ENCODE measurements at places on chromosomes 7 and 10.

- DNase-seq, result no peak
These were observed 720 bp downstream of the SNCG start for GRCh38 chr10:86958901-86959736.

DNA sequence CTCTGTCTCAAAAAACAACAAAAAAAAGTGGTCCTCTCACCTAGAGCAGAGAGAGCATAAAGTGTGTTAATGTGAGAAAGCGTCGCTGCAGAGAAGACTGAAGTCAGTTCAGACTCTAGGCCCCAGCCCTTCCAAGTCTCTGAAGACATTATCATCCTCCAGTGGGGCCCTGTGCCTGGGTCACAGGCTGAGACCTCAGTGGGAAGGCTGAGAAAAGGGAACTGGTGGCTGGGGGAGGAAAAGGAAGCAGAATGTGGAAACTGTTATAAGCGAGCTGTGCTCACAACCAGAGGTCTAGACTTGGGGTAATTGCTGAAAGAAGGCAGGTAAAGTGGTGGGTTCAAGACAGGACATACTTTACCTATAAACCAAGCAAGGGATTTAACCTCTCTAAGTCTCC lies 4.9 kb upstream of the RRP12 start:
- no peak for DNase-seq

DNA sequence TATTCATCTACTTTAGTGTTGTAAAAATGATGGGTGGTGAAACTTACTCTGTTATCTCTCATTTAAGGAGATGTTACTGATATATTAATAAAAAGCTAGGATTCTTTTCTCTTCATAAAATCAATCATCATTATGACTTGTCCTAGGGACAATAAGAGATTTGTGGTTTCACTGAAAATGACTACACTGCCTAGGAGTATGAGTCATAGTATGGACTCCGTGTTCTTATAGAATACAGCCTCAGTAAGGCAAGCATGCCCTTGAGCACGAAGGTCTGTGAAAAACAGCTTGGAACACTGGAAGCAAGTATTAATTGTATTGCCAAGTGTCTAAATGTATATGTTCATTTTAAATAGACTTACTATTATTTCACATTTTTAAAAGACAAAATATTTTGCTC lies 749.2 kb upstream of the PCDH15 start:
- DNase-seq, result no peak

DNA sequence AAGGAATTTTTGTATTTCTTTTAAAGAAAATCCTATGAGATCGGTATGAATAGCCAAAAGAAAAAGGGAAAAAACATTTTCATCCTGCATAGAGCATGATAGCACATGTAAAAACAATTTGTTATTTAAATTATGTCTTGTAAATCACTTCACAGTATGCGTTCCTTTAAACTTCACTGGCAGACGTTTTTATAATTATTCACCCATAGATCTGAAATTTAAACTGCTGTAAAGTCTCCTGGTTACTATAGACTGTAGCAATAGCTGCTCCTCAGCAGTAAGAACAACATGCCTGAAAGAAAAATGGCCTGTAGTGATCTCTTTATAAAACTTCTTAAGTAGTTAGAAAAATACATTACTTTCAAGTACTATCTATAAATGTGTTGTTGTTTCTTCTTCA lies 26.5 kb downstream of the CAPZA2 start:
- DNase-seq, result no peak

DNA sequence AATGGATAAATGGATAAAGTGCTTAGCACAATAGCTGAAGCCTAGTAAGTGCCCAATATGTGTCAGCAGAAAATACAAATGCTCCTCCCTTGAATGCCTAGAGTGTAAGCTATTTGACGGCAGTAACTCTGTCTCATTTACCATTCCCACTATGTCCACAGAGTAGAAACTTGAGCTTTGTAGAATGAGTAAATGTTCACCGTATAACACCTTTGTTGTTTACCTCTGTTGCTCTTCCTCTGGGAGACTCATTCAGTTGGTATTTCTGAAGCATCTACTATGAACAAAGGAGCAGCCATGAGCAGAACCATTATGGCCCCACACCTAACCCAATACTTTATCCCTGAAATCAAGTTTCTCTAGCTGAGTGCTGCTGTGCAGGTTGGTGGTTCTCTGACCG lies 8.4 kb upstream of the SLC16A12 start:
- DNase-seq, result no peak

DNA sequence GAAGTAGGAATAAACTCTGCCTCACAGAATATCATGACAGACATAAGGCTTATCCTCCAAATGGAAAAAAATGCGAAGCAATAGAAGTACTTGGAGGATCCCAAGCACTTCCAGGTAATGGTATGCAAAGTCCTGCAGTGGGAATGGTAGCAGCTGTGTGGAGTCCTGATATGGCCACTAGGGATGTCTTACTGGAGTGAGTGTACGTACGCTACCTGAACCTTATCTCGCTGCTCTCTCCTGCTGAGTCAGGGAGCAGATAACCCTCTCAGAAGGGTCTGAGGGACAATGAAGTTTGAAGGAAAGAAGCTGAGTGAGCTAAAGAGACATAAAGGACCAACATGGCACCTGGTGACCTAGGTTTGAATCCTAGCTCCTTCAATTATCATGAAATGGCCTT lies 42.2 kb downstream of the CH25H start:
- DNase-seq, result no peak

DNA sequence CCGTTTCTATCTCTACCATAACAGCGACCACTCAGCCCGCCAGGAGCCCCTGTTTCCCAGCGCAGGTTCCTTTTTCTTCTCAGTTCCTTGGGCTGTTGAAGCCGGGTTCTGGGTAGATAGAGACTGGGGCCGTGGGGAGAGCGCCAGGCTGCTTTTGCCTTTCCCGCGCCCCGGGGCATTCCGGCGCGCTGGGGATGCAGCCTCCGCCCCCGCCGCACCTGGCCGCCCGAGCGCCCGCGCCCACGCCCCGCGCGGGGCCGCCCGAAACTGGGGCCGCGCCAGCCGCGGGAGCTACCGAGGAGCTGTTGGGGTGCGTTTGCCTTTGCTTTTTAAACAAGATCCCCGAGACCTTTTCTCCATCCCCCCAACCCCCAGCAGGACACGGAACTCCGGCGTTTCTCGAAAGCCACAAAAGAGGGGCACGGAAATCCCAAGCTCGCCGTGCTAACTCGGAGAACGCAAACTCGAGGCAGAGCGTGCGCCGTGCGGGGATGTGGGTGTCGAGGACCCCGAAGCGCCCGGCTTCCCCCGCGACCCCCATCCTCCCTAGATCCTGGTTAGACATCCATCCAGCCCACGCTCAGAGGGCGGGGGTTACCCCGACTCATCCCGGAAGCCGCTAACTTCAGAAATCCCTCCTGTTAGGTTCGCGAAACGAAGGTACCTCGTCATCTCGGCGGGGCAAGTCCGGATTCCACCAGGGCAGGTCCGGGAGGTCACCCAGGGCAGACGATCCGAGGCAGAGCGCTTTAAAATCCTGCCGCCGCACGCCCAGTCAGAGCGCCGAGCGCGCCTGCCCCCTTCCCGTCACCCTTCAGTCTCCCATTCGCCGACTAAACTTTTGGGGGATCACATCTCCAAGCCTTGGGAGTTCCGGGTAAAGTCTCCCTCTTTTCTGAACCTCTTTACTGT lies 1.0 kb downstream of the GRM8 start:
- no peak for DNase-seq

GRCh38 chr7:123961771-123962170 lies 36.7 kb downstream of the SPAM1 start:
- DNase-seq, result no peak

GRCh38 chr7:132825222-132825621 lies 249.0 kb upstream of the PLXNA4 start:
- DNase-seq, result no peak

DNA sequence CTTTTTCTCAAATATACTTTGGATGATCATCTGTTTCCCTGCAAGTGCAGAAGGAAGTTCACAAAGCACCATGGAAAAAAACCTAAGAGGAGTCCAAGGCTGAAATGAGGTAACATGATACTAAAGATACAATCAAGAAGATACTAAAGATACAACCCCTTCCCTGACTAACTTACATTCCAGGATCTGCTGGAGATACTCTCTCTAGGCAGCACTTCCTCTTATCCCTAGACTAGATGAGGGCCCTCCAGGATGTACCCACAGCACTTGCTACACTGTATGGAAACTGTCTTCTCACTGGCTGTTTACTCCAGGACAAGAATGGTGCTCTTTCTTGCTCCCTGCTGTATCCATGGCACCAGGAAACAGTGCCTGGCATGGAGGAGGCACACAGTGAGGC lies 116.4 kb upstream of the NFE2L3 start:
- no peak for DNase-seq

GRCh38 chr10:58753425-58753824 lies 240.8 kb downstream of the BICC1 start:
- no peak for DNase-seq

- DNase-seq, result no peak
These were observed 559.2 kb downstream of the PTPRN2 start for GRCh38 chr7:158028290-158028941.
